ENCODE measurements at places on chromosomes 12 and 14.

DNA sequence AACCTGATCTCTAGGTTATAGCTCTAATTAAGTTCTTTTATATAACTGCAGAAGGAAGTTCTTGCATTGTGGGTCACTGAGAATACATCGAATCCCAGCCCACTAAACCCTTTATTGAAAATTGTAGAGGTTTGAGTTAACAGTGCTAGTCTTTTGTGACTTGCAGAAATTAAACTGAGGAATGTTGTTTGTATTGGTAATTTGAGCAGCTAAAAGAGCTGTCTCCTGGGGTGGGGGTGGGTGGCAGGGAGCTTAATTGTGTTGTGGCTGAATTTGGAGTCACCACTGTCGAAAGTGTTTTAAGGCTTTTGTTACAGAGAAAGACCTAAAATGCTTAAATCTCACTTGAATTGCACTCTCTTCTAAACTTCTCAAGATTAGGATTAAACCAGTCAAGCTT lies 3.2 kb upstream of the COX8C start:
- DNase-seq, result no peak

DNA sequence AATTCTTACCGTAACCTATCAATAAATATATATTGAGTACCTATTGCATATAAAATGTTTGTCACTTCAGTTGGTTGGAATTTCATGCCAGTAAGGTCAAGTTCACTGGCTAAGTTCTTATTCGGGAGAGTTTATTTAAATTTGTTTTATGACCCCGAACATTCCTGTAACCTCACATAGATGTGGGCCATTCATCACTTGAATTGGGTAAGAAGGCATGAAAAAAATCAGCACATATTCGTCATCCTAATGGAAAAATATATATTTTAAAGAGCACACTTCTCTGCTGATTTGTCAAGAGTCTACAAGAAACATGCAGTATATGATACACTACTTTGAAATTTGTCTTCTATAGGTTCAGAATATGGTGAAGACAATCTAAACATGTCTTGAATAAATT lies 263.4 kb downstream of the CCDC91 start:
- DNase-seq, result no peak

DNA sequence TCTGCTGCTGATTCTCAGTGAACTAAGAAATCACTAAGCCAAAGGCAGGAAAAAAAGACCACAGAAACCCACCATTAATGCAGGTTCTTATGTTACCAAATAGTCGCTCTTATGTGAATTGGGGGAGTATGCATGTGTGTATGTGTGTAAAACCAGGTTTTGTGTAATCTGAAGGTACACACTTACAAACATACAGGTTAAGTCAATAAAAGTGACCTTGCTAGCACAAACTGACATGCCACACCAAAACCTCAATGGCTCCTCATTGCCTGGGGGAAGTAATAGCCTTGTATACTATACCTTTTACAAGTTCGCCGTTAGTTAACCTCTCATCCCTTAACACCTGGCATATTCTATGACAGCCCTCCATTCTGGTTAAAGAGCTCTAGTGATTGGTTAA lies 29.8 kb upstream of the TMED10 start:
- no peak for DNase-seq

DNA sequence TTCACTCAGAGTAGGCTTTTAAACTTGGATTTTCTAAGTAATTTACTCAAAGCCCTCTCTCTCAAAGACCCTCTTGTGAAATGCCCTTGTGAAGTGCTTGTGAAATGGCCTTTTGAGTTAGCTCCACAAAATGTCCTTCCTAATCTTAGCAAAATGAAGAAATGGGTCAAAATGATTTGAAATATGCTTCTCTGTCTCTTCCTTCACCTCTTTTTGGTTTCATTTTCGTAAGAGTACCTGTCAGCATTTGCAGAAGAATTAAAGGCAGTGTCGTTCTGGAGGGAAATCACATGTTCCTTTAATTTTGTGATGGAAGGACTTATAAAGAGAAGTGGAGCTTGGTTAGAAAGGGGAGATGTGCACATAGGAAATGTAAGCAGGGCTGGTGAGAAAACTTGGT lies 93.7 kb downstream of the HMGA2 start:
- DNase-seq, result no peak

DNA sequence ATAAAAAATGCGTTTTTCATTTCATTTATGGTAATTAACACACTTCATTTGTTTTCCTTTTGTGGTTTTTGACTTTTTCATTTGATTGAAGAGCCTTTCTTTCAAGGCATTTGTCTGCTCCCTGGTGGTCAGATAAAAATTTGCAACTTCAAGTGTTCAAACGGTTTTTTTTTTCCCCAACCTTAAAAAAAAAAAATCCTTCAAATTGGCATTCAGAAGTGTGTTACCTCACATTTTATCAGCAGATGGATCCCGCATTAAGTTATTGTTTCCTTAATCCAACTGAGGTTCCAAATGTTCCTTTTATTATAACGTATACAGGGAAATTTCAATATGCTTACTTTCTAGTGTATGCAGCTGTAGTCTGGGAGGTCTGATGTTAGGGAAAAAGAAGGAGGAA lies 47.2 kb downstream of the MYF5 start:
- DNase-seq, result peak; percentile 69

DNA sequence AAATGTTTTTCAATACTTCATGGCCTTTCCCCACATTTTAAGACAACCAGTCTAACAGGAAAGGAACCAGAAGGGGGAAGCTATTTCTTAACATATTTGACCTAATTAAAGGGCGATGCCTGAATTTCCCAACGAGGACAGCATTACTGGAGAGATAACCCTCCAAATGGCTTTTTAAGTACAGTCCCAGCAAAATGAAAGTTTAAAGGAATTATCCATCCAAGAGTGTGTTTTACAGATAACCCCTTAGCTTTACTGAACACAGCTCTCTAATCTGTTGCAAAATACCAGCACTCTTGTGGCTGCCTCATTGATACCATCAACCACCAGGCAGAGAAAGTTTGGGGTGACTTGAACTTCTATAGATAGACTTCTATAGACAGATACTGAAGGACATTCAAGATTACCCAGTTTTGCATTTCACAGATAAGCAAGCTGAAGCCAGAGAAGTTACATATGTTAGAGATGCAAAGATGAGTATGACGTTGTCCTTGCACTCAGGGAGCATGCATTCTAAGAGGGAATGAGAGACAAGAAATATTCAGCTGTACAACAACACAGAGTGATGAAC lies 41.3 kb upstream of the DUSP6 start:
- no peak for DNase-seq

DNA sequence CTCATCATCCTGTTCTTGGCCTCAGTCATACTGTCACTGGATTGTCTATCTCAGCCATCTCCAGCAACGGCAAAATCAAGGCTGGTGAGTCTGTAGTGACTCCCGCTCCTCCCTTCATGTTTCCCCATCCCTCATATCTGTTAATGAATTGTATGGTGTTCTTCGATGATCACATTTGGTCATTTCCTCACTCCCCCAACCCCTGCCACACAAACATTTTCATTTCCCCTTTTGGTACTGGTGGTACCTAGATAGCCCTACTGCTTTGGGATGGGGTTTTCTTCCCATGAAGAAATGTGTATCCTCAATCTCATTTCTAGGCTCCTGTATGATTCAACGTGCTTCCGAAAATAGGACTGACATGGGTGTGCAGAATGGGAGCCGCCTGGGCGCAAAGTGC lies 2.7 kb upstream of the KLHL33 start:
- DNase-seq, result no peak

DNA sequence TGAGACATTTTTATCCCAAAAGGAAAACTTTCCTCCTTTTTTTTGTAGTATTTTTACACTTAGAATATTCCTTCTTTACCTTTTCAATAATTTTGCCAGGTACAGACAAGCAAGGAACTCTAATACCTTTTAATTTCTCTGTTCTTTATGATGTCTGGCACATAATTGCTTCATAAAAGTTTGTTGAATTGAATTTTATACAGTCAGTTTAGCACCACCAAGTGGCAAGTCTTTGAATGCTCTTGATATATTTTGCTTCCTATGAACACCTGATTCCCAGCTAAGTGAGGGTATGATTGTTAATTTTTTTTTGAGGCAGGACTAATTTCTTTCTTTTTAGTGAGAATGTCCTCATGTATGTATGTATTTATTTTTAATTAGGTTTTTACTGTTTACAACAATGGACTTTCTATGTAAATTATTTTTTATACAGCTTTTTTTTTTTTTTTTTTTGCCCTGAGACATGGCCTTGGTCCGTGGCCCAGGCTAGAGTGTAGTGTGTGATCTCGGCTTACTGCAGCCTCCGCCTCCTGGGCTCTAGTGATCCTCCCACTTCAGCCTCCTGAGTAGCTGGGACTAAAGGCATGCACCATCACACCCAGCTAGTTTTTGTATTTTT lies 6.9 kb downstream of the TBC1D15 start:
- DNase-seq, result peak; percentile 71

DNA sequence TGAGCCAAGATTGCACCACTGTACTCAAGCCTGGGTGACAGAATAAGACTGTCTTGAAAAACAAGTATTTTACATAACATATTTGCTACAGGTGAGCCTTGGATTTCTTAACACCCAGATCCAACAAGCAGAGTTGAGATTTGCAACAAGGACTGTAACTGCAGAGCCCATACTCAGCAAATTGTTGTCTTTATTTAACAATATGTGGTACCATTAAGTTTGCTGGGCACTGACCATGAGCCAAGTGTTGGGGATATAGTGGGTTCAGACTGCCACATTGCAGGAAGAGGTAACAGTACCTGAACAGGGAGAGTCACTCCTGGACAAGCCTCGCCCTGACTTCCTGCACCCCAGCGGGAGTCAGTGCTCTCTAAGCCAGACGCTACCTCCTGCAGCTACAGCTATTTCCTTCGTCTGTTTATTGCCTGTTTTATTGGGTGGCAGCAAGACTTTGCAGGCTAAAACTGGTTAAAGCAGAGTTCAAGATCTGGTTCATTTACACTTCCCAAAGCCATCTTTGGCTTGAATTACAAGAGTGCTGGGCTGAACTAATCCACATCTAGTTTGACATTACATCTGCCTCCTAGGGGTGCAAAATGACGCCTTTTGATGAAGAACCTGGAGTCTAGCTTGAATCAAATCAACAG lies 12.5 kb downstream of the AHSA1 start:
- DNase-seq, result no peak

GRCh38 chr14:69287098-69288010 lies 27.4 kb downstream of the GALNT16 start:
- DNase-seq, result no peak

DNA sequence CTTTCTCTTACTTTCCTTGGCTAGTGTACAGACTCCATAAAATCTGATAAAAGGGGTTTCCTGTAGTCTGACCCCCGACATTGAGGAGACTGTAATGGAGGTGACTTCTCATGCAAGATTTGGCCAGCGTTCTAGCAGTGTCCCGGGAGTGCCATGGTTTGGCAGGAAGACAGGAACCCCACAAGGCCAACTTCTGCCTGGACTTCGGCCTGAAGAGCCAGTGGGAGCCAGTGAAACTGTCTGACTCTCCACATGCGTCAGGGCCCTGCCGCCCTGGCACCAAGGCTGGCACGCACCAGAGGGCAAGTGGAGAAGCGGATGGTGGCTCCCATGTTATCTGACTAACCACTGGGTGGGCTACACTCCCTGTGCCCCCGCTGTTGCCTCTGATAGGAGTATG lies 70.5 kb downstream of the TMEM260 start:
- DNase-seq, result no peak

- DNase-seq, result no peak
These were observed 229.0 kb downstream of the SEC23A start for GRCh38 chr14:38873941-38874612.

DNA sequence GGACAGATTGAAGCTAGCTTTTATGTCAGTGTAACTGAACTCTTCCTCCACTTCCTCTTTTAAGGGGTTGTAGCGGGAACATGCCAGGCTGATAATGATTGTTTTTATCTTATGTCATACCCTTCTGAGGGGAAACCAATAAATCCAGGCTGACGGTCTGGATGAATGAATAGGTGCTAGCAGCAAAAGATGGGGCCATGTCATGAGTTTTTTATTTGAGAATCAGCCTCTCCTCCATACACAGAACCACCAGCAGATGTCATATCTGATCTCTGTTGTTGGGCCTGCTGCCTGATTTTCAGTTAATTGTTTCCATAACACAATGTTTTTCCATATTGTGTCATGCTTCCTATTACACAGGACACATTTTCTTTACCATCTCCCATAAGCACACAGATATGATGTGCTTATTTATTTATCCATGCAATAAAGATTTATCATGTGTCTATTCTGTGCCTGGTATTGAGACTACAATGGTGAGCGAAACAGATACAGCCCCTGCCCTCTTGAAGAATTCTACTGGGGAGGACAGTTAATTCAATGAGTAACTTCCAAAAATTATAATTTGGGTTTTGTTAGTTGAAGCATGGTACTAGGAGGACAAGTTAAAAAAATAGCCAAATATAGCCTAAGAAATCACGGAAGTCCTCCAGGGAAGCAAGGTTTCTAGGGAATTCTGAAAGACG lies 33.6 kb upstream of the CRY1 start:
- DNase-seq, result peak; percentile 30

GRCh38 chr14:67806246-67806645 lies 10.1 kb downstream of the ZFYVE26 start:
- no peak for DNase-seq

DNA sequence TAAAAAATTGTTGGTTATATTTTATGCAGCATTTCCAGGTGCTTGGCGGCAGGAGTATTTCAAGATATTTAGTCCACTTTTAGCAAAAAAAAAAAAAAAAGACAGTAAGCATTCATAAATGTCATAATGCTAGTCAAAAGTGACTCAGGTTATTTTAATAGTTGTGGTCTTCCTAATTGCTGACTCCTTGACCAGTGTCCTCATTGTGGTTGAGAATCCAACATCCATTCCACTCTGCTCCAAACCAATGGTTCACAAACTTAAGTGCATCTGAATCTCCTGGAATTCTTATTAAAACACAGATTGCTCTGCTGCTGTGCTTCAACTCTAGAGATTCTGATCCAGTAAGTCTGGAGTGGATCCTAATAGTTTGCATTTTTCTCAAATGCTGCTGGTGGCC lies 71.4 kb downstream of the AKAP6 start:
- no peak for DNase-seq

DNA sequence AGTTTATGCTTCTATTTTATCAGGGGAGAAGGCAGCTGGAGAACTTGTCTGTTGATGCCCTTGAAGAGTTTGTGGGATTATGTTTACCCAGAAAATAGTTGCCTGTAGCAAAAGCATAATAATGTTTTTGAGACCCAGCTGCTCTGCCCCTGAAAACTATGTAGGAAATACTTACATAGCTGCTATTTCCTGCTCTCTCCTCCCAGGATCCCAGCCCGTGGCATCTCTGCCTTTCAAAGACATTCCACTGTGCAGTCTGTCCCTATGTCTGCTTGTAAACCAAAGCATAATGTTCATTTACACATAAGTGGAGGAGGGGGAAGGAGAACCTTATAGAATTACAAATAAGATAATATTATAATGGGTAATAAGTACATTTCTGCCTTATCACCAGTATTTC lies 198.7 kb downstream of the SYT1 start:
- no peak for DNase-seq

All from ACHN (cell line).